ENCODE measurements at places on chromosomes 3 and 15.

DNA sequence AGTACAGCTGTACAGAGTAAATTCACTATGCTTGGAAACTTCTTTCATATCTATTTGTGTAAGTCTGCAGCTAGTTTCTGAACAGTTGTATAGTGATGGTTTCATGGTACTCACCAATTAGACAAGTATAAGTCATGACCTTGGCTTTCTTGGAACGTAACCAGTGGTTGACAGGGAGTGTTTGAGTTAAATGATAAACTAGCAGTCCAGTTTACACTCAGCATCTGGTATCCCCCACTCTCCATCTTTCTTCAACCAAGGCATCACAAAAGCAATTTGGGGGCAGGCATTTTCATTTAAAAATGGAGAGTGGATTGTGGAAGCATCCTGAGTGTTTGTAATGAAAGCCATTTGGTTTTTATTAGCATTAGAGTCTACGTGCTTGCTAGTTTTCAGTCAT, 26.0 kb downstream of the MME start:
- DNase-seq = no peak

GRCh38 chr15:42152196-42152920, 4.1 kb downstream of the PLA2G4F start:
- no peak for DNase-seq

- DNase-seq = no peak
Measured at GRCh38 chr15:63969652-63970421, 76.4 kb downstream of the DAPK2 start.

DNA sequence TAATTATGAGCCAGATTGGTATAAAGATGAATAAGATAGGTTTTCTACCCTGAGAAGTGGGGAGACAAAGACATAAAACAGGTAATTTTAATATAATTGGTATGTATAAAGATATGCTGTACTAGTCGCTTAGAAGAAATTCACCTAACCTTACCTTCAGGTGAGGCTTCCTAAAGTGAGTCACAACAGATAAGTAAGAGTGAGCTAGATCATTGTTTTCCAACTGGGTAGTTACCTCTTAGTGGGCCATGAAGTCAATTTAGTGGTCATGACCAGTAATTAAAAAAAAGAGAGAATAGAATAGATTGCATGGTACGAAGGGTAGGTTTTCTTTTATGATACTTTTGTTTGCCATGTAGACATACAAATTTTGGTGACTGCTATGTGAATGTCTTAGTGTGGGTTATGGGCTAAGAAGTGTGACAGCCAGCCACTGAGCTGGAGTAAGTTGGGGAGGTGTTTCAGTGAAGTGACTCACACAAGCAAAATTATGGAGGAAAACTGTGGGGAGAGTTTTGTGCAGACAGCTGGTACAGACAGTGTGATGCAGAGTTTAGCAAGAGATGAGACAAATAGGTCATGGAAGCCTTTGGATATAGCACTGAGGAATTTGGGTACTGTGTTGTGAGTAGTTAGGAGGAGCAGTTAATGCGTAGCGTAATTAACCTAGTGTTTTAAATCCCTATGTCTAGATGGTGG, 8.2 kb downstream of the TRNT1 start:
- DNase-seq = no peak

- no peak for DNase-seq
Measured at GRCh38 chr3:183506674-183507320, 48.7 kb downstream of the KLHL6 start.

- peak; percentile 37 for DNase-seq
Measured at GRCh38 chr15:98668566-98669308, 20.4 kb downstream of the IGF1R start.

GRCh38 chr3:156720826-156721225, 46.4 kb downstream of the TIPARP start:
- no peak for DNase-seq

DNA sequence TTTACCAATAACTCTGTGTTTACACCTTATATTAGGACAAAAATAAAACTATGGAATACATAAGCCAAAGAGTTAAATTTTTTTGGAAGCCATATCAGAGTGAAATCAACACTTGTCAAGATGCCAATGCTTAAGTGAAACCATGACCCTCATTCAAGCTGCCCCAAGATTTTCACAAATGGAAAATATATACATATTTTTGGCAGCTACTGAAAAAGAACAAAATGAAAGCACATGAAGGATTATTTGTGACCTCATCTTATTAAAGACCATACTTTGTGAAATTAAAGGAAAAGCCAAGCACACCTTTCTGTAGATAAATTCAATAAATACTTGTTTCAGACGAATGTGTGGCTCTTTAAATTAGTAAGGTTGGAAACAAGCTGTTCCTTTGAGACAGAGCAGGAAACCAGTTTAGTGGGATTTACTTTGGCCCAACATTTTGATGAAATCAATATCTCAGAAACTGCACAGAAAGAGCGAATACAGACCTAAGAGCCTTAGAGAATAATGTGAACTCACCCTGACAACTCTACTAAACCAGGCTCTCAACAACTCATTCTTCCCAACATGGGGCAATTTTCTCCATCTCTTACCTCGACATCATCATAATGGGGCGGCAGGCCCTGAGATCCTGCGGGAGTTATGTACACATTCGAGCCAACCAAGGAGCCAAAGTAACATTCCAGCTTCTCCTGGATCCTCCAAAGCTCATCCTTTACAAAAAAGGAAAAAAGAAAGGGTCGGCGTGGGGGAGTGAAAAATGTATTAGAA, 11.1 kb downstream of the RIOX2 start:
- no peak for DNase-seq

DNA sequence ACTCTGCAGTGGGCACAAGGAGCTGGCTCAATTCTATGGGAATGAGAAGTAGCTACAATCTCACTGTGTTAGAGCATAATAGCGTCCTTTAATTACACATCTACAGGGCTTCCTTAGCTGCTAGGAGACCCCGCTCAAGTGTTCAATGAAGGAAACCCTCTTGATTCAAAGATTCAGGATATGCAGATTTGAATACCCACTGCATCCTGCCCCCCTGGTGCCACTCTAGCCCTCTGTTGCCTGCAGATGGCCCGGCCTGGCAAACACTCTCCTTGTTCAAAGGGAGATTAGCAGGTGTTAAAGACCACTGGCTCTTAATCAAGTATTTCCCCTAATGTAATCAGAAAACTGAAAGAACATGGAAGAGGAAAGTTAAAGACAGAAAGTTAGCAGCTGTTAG, 356.6 kb downstream of the VGLL3 start:
- DNase-seq = no peak

DNA sequence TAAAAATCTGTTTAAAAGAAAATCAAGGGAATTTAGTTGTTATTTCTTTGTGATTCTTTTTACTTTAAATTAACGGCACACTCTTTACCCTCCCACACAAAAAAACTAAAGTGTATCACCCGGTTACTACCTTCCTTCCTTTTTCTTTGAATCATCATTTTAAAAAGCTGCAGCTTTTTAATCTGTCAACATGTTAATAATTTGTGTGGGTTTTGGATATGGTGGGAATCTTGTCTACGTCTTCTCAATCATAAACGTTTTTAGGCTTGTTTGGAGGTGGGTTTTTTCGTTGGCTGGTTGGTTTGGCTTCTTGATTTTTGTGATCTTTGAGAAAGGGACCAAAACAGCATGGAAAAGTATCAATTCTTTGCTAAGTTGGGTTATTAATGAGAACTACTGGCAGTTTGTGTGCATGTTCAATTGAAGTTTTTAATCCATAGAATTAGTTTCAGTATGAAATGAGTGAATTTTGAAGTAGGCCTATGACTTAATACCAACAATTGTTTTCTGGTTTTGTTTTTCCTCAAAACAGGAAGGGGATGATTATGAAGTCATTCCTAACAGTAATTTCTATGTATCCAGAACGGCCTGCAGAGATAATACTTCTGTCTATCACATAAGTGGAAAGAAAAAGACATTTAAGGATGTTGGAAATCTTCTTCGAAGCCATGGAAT, 4.5 kb downstream of the SMC4 start:
- DNase-seq = no peak

DNA sequence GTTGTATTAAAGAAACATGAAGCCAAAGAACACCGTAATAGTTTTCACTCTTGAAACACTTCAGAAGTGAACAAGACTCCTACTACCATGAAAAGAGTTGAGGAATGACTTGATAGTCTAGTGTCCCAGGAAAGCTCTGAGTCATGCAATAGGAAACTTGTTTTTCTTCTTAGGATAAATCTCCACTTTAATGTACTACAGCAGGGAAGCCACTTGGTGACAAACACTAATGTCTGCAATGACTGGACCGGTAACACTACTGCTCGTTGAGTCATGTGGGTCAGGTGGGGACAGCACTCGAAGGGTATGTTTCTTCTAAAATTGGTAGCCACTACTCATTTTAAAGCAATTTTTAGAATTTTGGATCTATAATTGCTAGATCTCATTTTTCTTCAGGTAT, 291.7 kb upstream of the CNTN3 start:
- DNase-seq = no peak

GRCh38 chr3:79543218-79543982, 224.4 kb downstream of the ROBO1 start:
- no peak for DNase-seq

DNA sequence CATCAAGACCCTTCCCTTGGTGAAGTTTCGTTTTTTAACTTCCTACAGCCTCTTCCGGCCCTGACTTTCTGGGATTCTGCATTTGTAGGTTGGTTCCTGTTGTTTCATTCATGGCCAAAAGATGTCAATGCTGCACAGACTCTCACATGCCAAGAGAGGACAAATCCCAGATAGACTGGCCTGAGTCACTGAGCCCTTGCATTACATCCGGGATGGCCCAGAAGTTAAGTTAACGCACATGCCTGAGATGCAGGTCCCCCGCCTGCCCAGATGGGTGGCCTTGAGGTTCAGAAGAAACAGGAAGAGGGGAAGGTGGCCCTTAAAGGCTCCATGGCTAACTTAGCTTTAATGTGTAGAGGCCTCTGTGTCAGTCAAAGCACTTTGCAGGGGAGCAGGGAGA, 51.6 kb upstream of the SRGAP3 start:
- DNase-seq = no peak

- peak; percentile 8 for DNase-seq
Measured at GRCh38 chr3:8239718-8240695, 261.6 kb upstream of the LMCD1 start.

- DNase-seq = no peak
Measured at GRCh38 chr15:92714077-92714476, 58.5 kb upstream of the FAM174B start.

GRCh38 chr3:134955874-134956273, 160.8 kb downstream of the EPHB1 start:
- DNase-seq = no peak

DNA sequence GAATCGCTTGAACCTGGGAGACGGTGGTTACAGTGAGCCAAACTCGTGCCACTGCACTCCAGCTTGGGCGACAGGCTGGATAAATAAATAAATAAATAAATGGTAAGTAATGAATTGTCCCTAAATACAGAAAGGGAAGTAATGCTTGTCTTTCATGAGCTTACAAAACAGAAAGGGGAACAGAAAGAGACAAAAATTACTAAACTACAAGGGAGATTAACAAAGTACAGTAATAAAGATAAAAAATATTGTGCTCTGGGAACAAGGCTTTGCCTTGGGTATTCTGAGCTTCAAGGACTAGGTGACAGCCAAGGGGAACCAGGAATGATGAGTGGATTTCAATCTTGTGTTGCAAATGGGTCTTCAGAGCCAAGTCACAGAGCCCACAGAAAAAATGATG, 9.2 kb upstream of the HLTF start:
- DNase-seq = no peak

GRCh38 chr15:24848050-24848449, 106.7 kb upstream of the SNRPN start:
- DNase-seq = no peak

GRCh38 chr3:152885076-152885475, 50.1 kb downstream of the P2RY1 start:
- DNase-seq = no peak

GRCh38 chr15:81398456-81398855, 24.4 kb upstream of the TMC3 start:
- DNase-seq = no peak

- no peak for DNase-seq
Measured at GRCh38 chr3:37999836-38000235, 9.2 kb downstream of the VILL start.

DNA sequence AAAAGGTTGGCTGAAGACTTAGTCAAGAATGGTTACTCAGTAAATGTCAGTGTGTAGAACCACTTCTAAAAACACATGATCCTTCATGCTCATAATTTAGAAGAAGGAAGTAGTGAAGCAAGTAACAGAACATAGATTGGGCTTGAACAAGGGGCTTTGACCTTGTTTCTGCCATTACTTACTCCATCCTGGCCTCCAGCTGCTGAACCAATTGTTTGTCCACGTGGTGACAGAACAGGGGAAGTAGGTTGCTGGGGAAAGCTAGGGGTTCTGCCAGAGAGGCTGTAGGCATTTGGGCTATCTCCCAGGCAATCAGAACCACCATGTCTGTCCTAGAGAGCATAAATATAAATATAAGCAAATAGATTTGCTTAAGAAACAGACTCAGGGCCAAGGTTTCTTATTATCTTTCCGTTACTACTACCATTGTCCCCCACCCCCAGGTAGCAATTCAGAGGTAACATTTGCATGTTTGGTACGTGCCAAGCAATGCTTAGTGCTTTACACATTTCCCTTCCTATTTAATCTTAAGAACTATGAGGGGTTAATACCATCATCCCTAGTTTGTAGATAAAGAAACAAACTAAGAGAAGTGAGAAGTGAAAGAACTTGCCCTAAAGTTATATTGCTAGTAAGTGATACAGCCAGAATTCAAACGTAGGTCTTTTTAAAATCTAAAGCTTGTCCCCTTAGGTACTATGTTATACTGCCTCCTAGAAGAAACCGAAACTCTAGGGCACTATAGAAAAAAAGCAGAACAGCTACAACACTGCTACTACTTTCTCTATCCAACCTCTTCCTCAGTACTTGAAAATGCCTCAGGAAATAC, 3.0 kb upstream of the SPG11 start:
- DNase-seq = no peak

GRCh38 chr15:39888243-39888642, 31.8 kb downstream of the GPR176 start:
- DNase-seq = no peak

DNA sequence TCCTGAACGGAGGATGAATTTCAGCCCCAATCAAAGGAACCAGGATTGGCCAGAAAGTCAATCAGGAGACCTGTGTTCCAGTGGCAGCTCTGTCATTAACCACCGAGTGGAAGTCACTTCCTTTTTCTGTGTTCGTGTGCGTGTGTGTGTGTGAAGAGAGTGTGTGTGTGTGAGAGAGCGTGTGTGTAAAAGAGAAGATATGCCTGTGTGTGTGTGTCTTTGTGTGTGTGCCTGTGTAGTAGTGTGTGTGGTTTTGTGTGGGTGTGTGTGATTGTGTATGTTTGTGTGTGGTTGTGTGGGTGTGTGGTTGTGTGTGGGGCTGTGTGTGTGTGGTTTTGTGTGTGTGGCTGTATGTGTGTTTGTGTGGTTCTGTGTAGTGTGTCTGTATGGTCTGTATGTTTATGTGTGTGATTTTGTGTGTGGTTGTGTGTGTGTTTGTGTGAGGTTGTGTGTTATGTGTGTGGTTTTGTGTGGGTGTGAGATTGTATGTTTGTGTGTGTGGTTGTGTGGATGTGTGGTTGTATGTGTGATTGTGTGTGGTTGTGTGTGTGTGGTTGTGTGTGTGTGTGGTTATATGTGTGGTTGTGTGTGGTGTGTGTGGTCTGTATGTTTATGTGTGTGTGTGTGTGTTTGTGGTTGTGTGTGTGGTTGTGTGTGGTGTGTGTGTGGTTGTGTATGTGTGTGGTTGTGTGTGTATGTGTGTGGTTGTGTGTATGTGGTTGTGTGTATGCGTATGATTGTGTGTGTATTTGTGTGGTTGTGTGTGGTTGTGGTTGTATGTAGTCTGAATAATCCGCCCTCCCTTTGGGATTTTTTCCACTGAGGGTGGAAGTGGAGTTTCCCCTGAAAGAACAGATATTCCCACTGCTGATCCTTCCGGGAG, 314.4 kb downstream of the SHQ1 start:
- no peak for DNase-seq

GRCh38 chr3:36943601-36944000, 1.3 kb downstream of the TRANK1 start:
- no peak for DNase-seq
